Astrocyte (in vitro differentiated cells and primary cell): ENCODE measurements at places on chromosomes 16 and 17.

- DNase-seq = no peak
These were observed 128.4 kb downstream of the SHISA9 start for GRCh38 chr16:13029786-13030185.

DNA sequence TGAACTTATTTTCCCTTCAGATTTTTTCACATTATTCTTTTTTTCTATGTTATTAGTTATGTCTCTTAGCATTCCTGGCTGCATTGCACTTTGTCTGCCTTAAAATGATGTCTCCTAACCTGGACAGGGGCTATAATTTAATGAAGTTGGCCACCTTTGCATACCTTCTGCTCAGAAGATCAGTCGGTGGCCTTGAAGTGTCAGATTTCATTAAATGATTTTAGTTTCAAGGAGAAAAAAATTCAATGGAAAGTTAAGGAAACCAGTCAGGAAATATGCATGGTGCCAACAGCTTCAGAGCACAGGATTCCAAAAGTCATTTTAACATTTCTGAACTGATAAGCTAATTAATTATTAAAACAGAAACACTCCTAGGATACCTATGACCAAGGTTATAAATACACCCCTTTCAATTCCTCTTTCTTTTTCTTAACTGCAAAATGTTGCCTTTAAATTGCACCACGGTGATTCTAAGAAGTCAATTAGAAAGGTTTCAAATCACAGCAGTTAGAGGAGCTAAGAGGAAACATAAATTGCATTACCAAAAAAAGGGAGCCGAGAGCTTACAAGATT, 533.4 kb downstream of the KCNJ2 start:
- DNase-seq = no peak

- no peak for DNase-seq
These were observed 13.2 kb upstream of the RBFOX3 start for GRCh38 chr17:79623786-79624717.

GRCh38 chr17:61806936-61807335, 56.4 kb downstream of the BRIP1 start:
- peak; percentile 32 for DNase-seq
